BJ (cell line): ENCODE measurements at places on chromosomes 7 and 10.

DNA sequence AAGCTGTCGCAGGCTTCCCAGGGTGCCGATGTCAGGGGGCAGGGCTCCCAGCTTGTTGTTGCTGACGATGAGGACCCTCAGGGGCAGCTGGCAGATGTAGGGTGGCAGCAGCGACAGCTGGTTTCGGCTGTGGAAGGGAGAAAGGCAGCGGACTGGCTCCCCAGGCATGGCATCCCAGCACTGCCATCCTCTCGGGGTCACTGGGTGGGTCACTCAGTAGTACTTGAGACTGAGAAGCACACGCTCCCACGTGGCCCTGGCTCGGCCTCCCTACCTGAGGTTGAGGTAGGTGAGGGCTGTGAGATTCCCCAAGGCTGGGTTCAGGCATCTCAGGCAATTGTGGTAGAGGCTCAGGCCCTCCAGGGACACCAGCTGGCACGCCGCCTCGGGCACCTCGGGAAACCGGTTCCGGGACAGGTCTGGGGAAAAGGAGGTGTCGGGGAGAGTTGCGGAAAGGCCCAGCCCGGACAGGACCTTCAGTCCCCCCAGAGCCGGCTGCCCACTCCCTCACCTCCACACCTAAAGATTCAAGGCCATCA lies 3.8 kb downstream of the LRCH4 start:
- DNase-seq, result no peak

- no peak for DNase-seq
Observed at GRCh38 chr7:123637203-123637602, 18.5 kb upstream of the LMOD2 start.

DNA sequence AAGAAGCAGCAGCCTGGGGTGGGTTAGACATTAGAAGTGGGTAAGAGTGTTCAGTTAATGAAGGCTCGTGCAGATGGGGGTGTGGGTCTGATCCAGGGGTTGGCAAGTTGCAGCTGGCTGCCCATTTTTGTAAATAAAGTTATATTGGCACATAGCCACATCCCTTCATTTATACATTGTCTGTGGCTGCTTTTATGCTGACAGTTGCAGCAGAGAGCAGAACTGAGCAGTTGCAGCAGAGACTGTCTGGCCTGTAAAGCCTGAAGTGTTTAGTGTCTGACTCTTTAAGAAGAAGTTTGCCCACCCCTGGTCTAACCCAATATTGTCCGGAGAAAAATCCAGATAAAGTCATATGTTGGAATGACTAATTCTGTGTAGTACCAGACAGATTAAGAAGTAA lies 38.1 kb downstream of the GLRX3 start:
- no peak for DNase-seq

GRCh38 chr7:102117743-102118142 lies 168.9 kb upstream of the SH2B2 start:
- DNase-seq, result peak; percentile 88

- DNase-seq, result peak; percentile 93
Observed at GRCh38 chr10:69696073-69696731, 66.2 kb downstream of the FAM241B start.
